ENCODE measurements at places on chromosomes 5 and 9.

GRCh38 chr9:36170531-36170930 is 1.3 kb downstream of the CCIN start:
- no peak for DNase-seq

DNA sequence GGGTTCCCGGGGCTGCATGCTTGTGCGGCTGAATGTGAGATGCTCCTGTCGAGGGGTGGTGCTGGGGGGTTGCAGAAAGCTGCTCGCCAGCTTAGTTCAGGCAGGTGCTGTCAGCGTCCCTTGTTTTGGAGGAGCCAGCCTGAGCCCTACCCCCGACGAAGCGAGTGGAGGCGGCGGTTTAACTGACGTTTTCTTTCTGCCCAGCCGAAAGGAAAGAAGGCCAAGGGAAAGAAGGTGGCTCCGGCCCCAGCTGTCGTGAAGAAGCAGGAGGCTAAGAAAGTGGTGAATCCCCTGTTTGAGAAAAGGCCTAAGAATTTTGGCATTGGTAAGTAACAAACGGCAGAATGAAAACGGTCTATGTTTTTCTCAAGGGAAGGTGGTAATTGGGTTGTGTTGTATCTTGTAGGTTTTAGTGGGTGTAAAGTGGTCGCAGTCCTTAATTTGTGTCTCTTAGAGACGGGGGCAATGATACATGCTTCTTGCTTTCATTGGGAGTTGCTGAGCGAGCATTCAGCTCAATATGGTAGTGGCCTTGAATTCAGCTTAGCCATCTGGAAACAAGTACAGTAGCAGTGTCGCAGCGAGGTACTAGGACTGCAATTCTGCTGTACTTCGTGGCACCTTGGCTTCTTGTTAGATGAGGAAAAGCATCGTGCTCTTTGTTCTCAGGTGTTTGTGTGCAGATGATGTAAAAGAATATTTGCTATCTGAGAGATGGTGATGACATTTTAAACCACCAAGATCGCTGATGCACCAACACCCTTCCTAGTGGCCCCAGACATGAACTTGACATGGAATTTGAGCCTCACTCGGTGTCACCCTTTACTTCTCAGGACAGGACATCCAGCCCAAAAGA is 928 bp downstream of the RPL7A start:
- no peak for DNase-seq

- no peak for DNase-seq
Observed at GRCh38 chr5:54742417-54742891, 224.9 kb downstream of the SNX18 start.

GRCh38 chr5:126953640-126954039 is 76.7 kb downstream of the MARCHF3 start:
- DNase-seq: no peak

DNA sequence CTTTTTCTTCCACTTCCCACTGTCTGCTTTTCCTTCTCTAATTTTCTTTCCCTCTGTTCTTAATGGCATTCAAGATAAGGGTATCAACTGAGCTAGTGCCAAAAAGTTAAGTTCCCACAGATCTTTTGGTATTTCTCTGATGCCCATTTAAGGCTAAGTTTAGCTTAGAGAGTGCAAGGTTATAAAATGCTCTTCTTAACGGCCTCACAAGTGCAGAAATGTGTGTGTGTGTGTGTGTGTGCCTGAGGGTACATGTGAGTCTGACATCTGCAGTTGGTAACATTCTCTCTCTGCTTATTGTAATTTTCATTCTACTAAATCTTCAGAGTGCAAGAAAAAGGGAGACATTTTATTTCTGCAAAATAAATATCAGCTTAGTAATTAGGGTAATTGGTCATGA is 24.2 kb downstream of the FBN2 start:
- no peak for DNase-seq

- no peak for DNase-seq
Observed at GRCh38 chr5:54301220-54301619, 9.2 kb downstream of the ARL15 start.

DNA sequence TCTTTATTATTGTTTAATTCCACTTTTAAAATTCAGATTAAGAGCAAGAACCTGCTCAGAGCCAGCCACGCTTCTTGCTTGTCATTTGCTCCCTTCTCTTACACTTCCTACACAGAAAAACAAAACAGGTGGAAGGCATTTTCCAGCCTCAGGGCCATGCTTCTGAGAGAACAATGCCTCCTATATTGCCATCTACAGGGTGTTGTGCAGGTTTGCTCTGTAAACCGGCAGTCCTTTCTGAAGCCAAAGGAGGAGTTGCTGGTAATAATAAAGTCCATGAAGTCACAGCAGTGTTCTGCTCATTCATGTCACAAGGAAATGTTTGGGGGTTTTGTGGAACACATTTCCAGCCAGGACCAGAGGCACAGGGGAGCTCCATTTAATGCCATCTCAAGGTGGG is 16.1 kb upstream of the PRLR start:
- no peak for DNase-seq

DNA sequence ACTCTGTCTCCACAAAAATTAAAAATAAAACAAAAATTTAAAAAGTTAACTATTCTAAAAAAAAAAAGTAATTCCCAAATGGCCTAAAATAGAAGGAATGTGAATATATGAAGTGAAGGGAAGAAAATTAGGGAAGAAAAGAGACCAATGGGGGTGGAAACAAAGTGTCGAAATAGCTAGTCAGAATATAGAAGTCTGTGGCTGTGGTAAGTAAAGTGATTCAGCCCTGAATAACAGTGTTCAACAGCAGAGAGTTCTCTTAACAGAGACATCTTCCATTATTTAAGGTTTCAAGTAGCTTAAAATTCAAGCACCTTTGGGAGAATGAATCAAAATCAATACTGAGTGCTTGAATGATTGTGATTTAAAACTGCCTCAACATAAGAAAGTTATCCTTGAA is 51.7 kb downstream of the LPAR1 start:
- no peak for DNase-seq

DNA sequence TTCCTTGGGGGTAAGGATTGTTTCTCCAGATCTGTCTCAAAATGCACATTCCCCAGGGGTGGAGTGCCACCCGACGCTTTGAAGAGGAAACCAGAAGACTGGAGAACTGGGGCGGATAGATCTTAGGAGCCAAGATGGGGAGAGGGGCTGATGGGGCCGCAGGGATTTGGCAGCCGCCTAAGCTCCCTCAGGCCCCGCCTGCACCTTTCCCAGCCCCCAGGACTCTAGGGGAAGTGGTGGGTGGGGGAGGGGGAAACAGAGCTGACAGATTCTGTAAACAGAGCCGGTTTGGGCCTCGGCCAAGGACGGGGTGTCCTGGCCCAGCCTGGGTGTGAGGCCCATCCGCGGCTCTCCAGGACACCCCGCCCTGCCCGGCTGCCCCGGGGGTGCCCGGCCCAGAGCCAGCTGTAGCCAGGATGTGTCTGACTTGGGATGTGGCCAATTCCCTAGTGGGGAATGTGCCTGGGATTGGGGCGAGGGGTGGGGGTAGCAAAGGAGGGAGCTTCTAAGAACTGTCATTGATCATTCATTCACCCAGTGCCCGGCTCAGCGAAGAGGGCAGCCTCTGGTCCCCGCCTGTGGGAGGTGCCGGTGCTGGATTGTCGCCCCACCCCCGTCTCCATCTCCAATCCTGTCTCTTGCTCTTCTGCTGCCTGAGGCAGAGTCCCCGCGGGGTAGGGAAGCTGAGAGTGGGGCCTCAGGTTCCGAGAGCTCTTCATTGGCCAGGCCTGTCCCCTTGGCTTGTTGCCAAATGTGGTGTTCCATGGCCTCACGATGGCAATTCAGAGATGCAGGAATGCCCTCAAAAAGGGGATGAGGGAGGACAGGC is 54.8 kb upstream of the CDKN2AIPNL start:
- DNase-seq: peak; percentile 40

GRCh38 chr9:135220601-135221575 is 133.4 kb downstream of the OLFM1 start:
- no peak for DNase-seq

DNA sequence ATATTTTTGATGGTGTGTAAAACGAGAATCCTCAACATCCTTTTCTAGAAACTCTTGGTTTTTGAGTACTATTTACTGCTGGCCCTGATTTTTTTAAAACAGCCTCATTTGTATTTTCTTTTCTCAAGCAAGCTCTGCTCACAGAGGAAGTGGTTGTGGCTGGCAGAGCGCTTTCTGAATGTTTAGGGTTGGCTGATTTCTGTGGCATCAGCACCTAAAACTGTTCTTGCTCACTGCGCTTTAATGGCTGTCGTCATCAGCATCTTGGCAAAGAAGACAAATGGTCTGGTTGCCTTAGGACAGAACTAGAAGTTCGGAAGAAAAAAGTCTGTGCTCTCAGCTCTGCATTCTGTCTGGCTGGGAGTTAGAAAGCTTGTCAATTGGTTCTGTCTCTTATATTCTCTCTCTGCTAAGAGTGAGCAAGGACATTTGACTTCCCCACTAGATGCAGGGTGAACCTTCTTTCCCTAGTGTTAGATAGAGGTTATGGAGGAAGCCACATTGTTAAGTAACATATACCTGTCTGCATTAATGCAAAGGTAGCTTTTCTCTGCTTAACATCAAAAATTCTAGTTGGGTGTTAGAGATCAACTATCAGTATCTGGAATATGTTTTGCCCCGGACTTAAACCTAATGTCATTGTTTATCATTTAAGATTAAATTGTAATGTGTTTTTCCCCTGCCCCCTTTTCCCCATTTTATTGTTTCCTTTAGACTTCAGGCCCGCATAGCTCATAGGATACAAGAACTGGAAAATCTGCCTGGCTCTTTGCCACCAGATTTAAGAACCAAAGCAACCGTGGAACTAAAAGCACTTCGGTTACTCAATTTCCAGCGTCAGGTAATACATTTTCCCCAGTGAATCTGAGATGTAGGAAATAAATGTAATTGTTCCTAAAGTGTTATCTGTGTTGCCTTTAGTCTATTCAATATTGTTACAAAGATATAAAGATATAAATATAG is 39.0 kb downstream of the SMARCA2 start:
- peak; percentile 84 for DNase-seq

GRCh38 chr5:159915904-159916840 is at the start of gene ADRA1B:
TSS of gene ADRA1B (plus strand) at chr5:159916482. CDS start at chr5:159916906, 424 bp downstream.
- DNase-seq: peak; percentile 21

DNA sequence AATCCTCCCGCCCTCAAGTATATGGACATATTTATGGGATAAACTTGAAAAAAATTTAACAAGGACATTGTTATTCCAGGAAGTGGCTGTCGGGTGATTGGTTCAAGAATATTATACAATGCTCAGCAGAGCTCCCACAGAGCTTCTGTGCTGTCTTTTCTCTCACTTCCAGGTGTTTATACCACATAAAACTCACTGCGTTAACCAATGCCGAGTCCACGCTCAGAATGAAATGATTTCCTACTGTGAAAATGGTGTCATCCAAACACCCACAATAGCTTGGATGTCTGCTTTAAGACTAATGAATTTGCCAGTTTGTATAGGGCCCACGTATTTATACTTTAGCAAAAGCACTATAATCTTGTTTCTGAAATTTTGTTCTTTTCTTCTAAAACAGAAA is 368.2 kb downstream of the NDUFS4 start:
- no peak for DNase-seq

- no peak for DNase-seq
Observed at GRCh38 chr5:33608344-33609041, 167.7 kb downstream of the TARS1 start.

GRCh38 chr9:133664173-133665050 is 28.2 kb downstream of the DBH start:
- DNase-seq: no peak

- DNase-seq: no peak
Observed at GRCh38 chr5:170640731-170641588, 137.1 kb downstream of the KCNIP1 start.

DNA sequence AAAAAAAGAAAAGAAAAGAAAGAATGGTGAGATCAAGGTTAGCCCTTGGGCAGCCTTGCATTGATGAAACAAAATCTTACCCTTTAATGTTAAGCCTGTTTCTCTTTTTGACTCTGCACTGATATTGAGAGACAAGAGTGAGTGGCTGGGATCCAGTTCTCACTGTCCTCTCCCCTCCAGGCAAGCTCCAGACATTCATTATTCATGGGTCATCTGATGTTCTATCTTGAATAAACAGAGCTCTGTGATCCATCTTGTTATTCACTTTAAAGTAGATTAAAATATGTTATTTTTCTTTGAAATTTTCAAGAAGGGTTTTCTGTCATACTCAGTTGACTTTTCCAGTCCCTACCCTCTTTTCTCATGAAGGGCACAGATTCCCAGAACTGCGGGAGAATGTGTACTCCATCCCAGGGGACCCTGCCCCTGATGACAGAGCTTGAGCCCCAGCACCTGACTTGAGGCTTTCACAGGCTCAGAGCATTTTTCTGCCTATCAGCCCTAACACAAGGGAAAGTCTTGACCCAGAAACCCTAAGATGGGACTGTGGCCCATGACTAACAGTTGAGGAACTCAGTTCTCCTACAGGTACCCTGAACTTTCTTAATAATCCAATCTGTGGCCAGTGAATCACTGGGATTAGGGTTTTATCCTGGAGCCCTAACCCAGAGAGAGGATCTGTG is 24.1 kb downstream of the ACTL7B start:
- DNase-seq: no peak

GRCh38 chr5:92749943-92750342 is 831.1 kb downstream of the NR2F1-AS1 start:
- no peak for DNase-seq

GRCh38 chr9:98154678-98155077 is 35.7 kb upstream of the TRIM14 start:
- no peak for DNase-seq

DNA sequence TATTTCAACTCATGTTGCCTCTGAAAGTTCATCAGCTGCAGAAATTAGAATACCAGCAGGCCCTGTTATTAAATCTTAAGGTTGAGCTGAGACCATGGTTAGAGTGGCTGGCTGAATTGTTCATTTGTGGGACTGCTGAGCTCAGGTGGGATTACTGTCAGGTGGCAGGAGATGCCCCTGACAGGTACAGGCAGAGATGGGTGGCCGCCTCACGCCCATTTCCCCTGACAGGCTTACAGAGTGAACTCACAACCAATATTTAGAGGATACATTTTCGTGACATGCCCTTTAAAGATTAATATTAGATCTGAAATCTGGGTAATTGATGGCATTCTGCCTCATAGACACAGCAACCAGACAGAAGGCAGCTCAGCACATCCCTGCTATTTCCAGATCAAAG is 136.0 kb downstream of the MVB12B start:
- no peak for DNase-seq

DNA sequence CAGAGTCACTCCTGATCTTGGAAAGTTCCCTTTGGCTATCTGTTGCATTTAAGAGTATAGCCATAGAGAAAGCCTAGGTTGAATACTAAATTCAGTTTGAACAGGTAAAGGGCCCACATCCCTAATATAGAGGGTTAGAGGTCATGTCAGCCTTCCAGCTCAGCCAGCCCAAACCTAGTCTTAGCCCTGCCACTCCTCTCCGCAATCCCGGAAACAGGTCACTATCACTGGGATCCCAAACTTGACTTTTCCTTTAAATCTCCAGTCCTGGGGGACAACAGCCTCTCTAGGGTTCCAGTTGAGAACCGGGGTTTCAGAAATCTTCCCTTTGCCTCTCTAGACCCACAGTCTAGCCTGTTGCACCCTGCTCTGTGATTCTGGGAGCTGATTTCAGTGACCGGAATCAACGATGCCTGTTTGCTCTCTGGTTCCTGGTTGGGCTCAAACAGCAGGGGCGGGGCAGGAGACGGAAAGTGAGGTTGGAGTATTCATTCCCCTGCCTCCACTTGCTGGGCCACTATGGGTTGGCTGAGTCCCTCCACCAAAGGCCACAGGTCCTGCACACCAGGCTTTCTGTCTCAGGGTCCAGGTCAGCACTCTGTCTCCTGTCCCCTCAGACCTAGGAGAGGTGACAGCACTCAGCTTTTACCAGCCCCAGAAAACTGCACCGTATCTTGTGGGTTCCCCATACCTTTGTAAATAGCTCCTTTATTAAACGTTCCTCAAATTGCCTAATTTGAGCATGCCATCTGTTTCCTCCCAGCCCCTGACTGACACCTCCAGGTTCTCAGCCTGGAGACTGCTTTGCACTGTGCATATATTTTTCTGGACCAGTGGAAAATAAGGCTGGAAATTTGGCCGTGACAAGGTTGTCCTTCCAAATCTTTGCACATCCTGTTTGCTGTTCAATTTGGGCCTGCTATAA is 23.8 kb upstream of the CPEB4 start:
- DNase-seq: no peak

Measured in CD4-positive, alpha-beta T cell treated with Interleukin-17A for 1 hour (primary cell).